ENCODE measurements at places on chromosomes 5 and 9. TPM values are rescaled to one million over a fixed set of nuclear protein-coding genes. Genes with fewer than 3 reads are reported as not detected.

DNA sequence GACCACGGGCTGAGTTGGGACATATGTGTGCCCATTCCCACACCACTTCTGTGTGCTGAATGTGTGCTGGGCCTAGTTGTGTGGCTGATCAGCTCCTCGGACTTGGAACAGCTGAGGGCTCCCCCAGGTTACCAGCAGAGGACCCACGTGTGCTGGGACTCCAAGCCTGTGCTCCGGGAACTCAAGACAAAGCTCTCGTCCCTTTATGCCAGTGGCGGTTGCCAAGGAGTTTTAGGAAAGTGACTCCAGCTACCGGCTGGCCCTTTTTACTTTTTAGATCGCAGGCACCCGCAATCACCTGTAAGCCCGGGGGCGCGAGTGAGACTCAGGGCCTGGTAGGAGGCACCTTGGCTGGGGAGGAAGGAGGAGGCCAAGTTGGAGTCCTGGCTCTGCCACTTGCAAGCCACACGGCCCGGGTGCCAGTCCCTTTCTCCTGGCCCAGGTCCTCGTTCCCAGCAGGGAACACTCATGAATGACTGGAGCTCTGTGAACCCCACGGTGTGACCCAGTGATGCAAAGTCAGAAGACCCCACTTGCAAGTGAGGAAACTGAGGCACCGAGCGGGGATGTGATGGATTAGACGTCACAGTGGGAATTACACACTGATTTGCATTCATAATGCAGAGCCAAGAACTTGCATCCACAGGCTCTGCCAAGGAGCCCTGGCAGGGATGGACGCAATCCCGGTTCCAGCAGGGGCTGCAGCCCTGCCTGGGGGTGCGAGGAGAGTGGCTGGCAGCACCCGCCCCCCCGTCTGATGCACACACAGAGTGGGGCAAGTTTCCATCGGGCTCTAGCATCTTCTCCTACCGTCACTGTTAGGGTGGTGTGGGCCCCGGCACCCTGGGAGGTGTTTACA, 26.9 kb downstream of the CRB2 start:
- no peak for DNase-seq

FGF1 gene
- not detected for total RNA-seq

- DNase-seq = no peak
Observed at GRCh38 chr5:109953761-109954160, 264.0 kb downstream of the MAN2A1 start.

- no peak for DNase-seq
Observed at GRCh38 chr5:15737036-15737821, 237.2 kb downstream of the FBXL7 start.

GRCh38 chr5:125525356-125525755, 778.9 kb upstream of the ZNF608 start:
- no peak for DNase-seq

GRCh38 chr5:77645158-77645994, 6.9 kb upstream of the OTP start:
- DNase-seq = no peak

EXOSC2 gene
- 26.5 TPM for total RNA-seq

All from HT-29 (cell line).